ENCODE measurements at places on chromosomes 1 and 21. TPM values are rescaled to one million over a fixed set of nuclear protein-coding genes. Genes with fewer than 3 reads are reported as not detected.

Gene VANGL2
- total RNA-seq, result 8.1 TPM

DNA sequence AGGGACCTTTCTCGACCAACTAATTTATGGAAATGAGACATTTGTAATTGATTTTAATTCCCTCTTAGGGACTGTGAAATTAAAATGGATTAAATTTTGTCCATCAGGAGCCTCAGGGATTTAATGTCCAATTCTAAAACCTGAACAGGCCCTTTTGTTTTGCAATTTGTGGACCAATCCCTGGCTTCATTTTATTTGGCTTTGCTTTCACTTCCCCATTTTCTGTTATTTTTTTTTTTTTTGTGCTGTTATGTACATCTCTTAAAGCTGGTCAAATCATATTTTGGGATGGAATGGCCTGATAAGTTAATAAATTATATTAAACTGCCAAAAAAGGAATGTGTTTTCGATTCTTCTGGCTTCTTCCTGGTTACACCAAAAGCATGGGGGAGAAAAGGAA, 28.9 kb downstream of the ZSCAN20 start:
- DNase-seq, result no peak
- H3K4me3 ChIP-seq, result no peak overlapping the region
- H3K27ac ChIP-seq, result no peak overlapping the region

GRCh38 chr1:169326956-169327268, 40.7 kb downstream of the NME7 start:
- no peak overlapping the region for H3K4me3 ChIP-seq
- H3K4me1 ChIP-seq, result no peaks in the 10 kb centered on the region
- H3K27ac ChIP-seq, result no peak overlapping the region
- no peaks in the 10 kb centered on the region for H3K27me3 ChIP-seq
- no peaks in the 10 kb centered on the region for H3K36me3 ChIP-seq

DNA sequence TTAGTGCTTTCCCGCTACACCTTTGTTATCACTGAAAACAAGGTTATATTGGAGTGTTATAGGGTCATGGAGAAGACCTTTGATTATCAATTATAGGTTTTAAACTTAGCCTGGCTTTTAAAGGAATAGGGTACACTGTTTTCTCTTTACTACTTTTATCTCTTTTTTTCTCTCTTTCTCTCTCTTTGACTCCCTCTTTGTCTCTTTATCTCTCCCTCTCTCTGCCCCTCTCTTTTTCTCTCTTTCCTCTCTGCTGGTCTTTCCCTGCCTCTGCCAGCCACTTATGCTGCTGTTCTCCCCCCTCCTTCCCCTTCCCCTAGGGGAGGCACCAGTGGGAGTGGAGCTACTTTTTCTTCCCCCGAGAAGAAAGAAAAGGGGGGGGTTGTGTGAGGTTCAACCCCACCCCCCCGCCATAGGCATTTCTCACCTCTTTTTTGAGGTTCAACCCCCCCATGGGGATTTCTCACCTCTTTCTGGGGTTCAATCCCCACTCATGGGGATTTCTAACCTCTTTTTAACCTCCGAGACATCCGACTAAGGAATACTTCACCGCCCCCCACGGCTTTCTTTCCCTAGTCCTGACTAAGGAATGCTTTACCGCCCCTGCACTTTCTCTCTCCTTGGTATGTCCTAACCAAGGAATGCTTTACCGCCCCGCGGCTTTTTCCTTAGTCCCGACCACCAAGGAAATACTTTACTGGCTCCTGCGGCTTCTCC, 17.2 kb upstream of the ZBTB8B start:
- peak; percentile 74 for DNase-seq
- no peaks in the 10 kb centered on the region for H3K36me3 ChIP-seq
- H3K4me1 ChIP-seq, result no peaks in the 10 kb centered on the region
- no peak overlapping the region for H3K4me3 ChIP-seq
- no peak overlapping the region for H3K27ac ChIP-seq

Gene KCNK2
- total RNA-seq, result 1.4 TPM

DNA sequence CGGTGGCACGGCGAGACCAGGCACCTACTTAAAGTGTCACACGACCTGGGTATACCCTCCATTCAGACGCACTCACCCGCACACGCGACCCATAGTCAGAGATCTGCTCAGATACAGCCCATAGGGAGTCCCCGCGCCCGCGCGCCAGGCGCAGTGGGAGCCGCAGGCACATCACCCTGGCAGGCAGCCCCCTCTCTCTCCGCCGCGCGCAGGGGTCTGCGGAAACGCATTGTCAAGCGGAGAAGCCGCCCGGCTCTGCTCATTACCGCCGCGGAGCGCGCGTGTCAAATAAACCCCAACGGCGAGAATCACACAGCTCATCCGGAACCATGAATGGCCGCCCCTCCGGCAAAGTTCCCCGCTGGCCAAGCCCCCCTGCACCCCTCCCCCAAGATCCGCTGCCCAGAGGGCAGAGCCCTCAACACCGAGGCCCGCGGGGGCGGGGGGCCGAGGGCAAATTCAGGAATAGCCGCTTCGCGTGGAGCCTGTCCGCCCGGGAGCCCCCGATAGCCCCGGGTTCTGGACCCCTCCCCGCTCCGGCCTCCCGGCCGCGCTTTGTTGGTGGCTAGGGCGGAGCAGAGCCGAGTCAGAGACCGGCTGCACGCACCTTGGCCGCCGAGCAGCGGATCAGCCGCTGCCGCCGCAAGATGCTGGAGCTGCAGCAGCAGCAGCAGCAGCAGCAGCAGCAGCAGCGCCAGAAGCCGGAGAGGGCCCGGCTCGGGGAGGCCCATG, 522 bp downstream of the LRP8 start:
- H3K4me1 ChIP-seq, result no peaks in the 10 kb centered on the region
- no peak overlapping the region for H3K27ac ChIP-seq
- no peaks in the 10 kb centered on the region for H3K36me3 ChIP-seq

GRCh38 chr1:241101622-241102021, 255.4 kb downstream of the RGS7 start:
- H3K27ac ChIP-seq, result no peak overlapping the region
- no peak for DNase-seq
- no peaks in the 10 kb centered on the region for H3K4me1 ChIP-seq
- H3K4me3 ChIP-seq, result no peak overlapping the region

GRCh38 chr1:118866330-118866729, 121.8 kb downstream of the TBX15 start:
- H3K4me3 ChIP-seq, result no peak overlapping the region
- no peaks in the 10 kb centered on the region for H3K27me3 ChIP-seq
- H3K4me1 ChIP-seq, result no peaks in the 10 kb centered on the region
- DNase-seq, result no peak
- no peaks in the 10 kb centered on the region for H3K36me3 ChIP-seq
- no peak overlapping the region for H3K27ac ChIP-seq

GRCh38 chr1:106753066-106753465, 303.4 kb upstream of the PRMT6 start:
- no peak overlapping the region for H3K27ac ChIP-seq
- H3K27me3 ChIP-seq, result no peaks in the 10 kb centered on the region
- H3K36me3 ChIP-seq, result no peaks in the 10 kb centered on the region
- no peaks in the 10 kb centered on the region for H3K4me1 ChIP-seq
- no peak overlapping the region for H3K4me3 ChIP-seq

- peaks cover 11% of the 10 kb centered on the region for H3K36me3 ChIP-seq
- DNase-seq, result no peak
- H3K27ac ChIP-seq, result no peak overlapping the region
- no peaks in the 10 kb centered on the region for H3K4me1 ChIP-seq
- no peak overlapping the region for H3K4me3 ChIP-seq
- H3K27me3 ChIP-seq, result no peaks in the 10 kb centered on the region
Observed at GRCh38 chr1:147626739-147627138, 43.6 kb downstream of the ACP6 start.

GRCh38 chr1:164796916-164797315, 237.9 kb downstream of the PBX1 start:
- no peaks in the 10 kb centered on the region for H3K27me3 ChIP-seq
- no peaks in the 10 kb centered on the region for H3K4me1 ChIP-seq
- peaks cover 5% of the 10 kb centered on the region for H3K36me3 ChIP-seq
- H3K4me3 ChIP-seq, result no peak overlapping the region
- no peak overlapping the region for H3K27ac ChIP-seq
- DNase-seq, result no peak

Gene ERICH3
- 0.50 TPM for total RNA-seq

DNA sequence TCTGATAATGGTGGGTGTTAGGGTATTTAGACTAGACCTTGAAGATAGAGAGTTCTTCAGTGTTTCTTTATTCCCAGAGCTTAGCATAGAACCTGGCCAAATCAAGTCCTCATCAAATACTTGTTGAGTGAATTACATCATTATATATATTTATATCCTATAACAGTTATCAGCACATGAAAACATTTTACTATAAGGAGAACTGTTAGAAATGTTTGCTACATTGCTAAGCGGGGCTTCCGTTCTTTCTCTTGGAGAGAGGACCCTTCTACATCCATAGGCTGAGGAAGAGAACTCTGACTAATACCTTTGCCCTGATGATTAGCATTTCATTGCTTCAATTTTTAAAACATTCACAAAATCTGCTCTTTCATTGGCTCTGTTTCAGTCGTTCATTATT, 66.5 kb upstream of the NBL1 start:
- no peaks in the 10 kb centered on the region for H3K36me3 ChIP-seq
- H3K27ac ChIP-seq, result no peak overlapping the region
- no peaks in the 10 kb centered on the region for H3K4me1 ChIP-seq
- DNase-seq, result no peak
- H3K27me3 ChIP-seq, result no peaks in the 10 kb centered on the region
- no peak overlapping the region for H3K4me3 ChIP-seq

Gene CCDC190
- total RNA-seq, result 0.60 TPM

Gene SYPL2
- total RNA-seq, result 6.7 TPM
